ENCODE measurements at places on chromosomes 4 and X. TPM values are rescaled to one million over a fixed set of nuclear protein-coding genes. Genes with fewer than 3 reads are reported as not detected.

DNA sequence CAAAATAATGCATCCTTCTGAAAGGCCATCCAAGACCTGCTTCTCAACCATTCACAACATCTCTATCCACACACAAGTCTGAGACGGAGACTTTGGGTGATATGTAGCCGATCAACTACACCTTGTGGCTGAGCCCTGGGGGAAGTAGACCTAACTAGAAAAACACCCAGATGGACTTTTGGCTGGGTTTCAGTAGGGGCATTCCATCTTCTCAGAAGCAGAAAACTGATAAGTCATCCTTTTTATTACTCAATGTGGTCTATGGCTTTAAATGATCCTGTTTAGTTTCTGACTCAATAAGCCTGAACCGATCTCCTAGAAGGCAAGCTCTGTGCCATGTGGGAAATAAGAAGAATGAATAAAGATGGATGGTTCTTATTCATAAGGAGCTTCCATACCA is 82.5 kb upstream of the AFF2 start:
- no peak for DNase-seq

The GABRQ gene
- 2.6 TPM for polyA plus RNA-seq

The PFKFB1 gene
- 0.81 TPM for polyA plus RNA-seq

- no peak for DNase-seq
Observed at GRCh38 chr4:73744203-73744602, 3.8 kb downstream of the CXCL8 start.

The FRAS1 gene
- not detected for polyA plus RNA-seq

The PPP1R3F gene
- 6.9 TPM for polyA plus RNA-seq

DNA sequence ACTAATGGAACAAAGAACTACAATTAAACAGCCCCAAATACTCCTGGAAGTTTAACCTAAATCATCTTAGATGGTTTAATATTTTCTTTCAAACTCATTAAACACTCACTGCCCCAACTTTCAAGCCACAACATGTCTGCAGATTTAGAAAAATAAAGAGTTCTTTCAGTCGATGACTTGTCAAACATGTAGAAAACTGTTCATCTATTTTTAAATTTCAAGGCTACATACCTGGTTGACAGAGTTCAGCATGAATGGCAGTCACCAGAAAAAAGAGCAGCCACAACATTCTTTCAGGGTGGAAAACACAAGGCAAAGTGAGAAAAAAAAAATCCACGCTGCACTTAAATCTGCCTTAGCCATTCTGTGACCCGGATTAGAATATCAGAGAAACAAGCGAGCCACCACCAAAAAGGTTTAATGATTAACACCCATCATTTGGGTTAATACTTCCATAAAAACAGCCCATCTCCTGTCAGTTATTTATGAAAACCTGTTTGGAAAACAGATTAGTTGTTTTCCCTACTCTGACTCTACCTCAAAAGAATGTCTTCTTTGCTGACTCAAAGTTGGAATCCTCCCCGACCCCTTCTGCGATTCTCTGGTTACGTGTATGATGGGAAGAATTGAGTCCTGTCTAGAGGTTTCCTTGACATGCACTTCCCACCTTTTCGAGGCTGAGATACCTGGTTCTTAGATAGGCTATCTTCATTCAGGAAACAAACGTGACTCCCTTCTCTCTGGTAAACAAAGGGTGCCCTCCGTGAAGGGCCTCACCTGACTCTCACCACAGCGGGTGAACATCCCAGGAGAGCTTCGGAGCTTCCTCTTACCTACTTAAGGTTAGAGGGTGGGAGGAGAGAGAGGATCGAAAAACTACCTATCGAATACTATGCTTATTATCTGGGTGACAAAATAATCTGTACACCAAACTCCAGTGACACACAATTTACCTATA is at the start of gene CLTRN:
Gene CLTRN (minus strand): TSS at position 319 of the 958 bp plus-strand sequence. CDS start 30 bp downstream, at position 289.
- DNase-seq, result no peak

- no peak for DNase-seq
Observed at GRCh38 chr4:183403961-183404360, 40.5 kb upstream of the CDKN2AIP start.

DNA sequence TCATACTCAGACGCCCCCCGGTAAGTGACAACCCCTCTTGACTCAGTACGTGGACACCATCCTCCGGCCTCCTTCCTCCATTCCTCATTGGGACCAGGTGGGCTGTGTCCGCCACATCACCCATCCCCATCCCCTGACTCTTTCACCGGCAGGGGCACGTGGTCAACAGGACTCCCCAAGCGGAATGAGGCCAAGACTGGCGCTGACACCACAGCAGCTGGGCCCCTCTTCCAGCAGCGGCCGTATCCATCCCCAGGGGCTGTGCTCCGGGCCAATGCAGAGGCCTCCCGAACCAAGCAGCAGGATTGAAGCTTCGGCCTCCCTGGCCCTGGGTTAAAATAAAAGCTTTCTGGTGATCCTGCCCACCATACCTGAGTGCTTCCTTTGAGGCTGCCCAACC is 5.0 kb downstream of the PQBP1 start:
- no peak for DNase-seq

- DNase-seq, result no peak
Observed at GRCh38 chrX:122046226-122046625, 998.8 kb downstream of the GLUD2 start.

DNA sequence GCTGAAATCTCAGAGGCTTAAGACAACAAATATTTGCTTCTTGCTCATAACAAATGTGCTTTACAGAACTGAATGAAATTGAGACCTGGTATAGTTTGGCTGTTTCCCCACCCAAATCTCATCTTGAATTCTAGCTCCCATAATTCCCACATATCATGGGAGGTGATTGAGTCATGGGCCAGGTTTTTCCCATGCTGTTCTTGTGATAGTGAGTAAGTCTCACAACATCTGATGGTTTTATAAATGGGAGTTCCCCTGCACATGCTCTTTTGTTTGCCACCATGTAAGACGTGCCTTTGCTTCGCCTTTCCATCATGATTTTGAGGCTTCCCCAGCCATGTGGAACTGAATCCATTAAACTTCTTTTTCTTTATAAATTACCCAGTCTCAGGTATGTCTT is 221.1 kb upstream of the DIPK2B start:
- DNase-seq, result no peak

GRCh38 chr4:124863040-124863545 is 150.6 kb upstream of the ANKRD50 start:
- no peak for DNase-seq

GRCh38 chr4:47662975-47663374 is 174.9 kb downstream of the CORIN start:
- no peak for DNase-seq

DNA sequence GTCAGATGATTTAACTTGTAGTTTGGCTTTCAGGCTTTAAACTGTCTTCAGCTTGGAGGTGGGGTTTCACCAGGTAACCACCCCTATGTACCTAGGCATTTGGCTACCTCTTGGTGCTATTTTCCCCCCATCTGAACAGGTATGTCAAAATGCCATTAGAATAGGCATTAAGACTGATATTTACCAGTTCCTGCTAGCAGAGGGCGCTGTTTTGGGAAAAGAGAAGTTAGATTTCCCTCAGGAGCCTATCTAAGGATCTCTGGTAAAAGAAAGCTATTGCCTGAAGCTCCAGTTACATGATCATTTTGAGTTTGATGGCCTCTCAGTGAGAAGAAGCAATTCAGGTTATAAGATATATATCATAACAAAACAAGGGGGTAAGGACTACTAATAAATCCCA is 879.1 kb downstream of the SH3BGRL start:
- no peak for DNase-seq

The GLRA2 gene
- 0.12 TPM for polyA plus RNA-seq

The ARHGEF9 gene
- polyA plus RNA-seq, result 23.4 TPM

DNA sequence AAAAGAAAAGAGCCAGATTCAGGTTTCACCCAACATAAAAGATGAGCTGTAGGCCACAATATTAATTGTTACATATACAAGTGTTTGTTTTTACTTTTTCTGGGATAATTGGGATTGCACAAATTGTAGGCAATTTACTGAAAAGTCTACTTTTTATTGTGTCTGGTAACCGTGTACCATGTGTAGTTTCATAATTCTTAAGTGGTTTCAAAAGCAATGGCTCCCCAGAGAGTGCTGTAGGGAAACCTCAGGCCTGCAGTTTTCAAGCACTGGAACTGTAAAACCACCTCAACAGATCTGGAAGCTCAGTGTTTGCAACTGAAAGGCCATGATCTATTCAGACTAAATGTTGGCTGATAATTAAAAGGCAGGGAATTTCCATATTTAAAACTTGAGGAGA is 53.9 kb upstream of the MMAA start:
- DNase-seq, result no peak

GRCh38 chrX:150767475-150768131 is 74.4 kb downstream of the MTMR1 start:
- DNase-seq, result no peak

- no peak for DNase-seq
Observed at GRCh38 chrX:110284159-110284558, 33.7 kb downstream of the AMMECR1 start.

- DNase-seq, result no peak
Observed at GRCh38 chrX:134482371-134482770, 22.4 kb downstream of the HPRT1 start.

The SOX3 gene
- polyA plus RNA-seq, result not detected

DNA sequence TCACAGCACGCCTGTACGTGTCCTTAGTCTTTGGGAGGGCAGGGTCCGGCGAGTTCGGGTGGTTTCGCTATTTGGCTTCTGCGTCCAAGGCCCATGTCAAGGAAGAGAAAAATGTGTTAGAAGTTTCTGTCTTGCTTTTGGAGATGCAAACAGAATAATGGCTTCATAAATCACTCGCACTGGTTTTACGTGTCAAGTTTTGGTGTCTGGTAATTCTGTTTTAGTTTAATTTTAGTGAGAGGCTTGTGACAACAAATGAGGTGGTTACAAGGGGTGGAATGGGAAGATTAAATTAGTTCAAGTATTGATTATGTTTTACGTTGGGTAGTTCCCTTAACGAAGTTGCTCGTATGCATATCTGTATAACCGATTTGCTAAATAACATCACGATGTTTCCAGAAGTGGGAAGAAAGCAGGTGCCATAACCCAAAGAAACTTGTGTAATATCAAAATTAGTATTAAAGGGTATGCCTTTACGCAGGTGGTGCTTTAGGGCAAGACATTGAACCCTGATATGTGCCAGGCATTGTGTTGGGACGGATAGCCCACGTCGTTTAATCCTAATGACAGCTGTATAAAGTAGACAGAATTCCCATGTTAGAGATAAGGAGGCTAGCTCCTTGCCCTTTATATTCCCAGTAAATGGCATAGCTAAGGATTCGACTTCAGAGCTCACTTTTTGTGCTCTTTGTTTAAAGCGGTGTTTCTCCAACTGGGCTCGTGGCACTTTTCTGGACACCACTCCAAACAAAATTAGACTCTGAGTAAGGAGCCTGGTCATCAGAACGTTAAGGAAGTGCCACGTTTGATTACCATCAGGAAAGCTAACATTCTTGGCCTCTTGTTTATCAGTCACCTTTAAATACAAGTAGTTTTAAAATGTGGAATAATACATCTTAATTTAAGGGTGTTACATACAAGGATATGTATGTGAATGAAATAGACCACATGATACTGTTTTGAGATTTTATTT is 843 bp downstream of the RPL34 start:
- DNase-seq, result no peak

The TLR1 gene
- polyA plus RNA-seq, result 2.6 TPM

The JADE3 gene
- 4.8 TPM for polyA plus RNA-seq

The BTC gene
- polyA plus RNA-seq, result 2.9 TPM

The SSR4 gene
- 117 TPM for polyA plus RNA-seq

The PHKA1 gene
- 2.9 TPM for polyA plus RNA-seq

- DNase-seq, result no peak
Observed at GRCh38 chrX:64352081-64352480, 43.2 kb downstream of the MTMR8 start.

DNA sequence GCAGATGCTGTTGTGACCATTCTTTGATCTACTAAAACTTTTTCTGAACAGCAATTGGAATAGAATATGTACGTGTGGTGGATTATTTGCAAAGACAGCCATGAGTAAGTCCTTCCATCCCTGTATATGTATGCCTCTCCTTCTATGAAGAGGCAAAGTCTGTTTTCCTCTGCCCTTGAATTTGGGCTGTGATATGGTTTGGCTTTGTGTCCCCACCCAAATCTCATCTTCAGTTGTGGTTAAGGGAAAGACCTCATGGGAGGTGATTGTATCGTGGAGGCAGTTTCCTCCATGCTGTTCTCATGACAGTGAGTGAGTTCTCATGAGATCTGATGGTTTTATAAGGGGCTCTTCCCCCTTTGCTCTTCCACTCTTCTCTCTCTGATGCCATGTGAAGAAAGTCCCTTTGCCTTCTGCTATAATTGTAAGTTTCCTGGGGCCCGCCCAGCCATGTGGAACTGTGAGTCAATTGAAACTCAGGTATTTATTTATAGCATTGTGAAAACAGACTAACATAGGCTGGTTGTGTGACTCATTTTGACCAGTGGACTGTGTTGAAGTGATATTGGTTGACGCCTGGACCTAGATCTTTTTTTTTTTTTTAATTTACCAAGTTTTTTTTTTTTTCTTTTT is 108.3 kb upstream of the CAMK2D start:
- DNase-seq, result no peak

The TMPRSS11A gene
- not detected for polyA plus RNA-seq

- no peak for DNase-seq
Observed at GRCh38 chr4:17447056-17447455, 64.8 kb downstream of the QDPR start.

GRCh38 chr4:116343809-116344208 is 741.6 kb downstream of the TRAM1L1 start:
- no peak for DNase-seq

- peak; percentile 19 for DNase-seq
Observed at GRCh38 chrX:105872941-105873340, 50.6 kb downstream of the NRK start.

The BST1 gene
- 6.4 TPM for polyA plus RNA-seq

- DNase-seq, result no peak
Observed at GRCh38 chr4:160265014-160265413, 1162.1 kb downstream of the RAPGEF2 start.

DNA sequence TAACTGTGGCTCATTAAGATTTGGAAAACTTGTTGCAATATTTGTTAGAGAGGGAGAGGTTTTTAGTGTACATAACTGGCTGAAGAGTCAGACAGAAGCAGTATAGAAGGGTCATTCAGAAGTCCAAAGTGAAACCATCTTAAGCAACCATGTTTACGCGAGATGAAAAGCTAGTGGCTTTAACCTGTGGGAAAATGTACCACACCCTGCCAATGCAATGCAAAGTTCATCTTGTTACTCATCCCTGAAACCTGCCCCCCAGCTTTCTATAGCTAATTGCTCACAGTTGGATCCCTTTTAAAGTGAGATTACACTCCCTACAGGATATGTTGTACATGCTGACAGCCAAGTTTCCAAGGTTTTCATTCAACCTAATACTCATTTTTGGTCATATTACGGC is 96.7 kb upstream of the RAPGEF2 start:
- DNase-seq, result no peak

The TBX22 gene
- not detected for polyA plus RNA-seq

DNA sequence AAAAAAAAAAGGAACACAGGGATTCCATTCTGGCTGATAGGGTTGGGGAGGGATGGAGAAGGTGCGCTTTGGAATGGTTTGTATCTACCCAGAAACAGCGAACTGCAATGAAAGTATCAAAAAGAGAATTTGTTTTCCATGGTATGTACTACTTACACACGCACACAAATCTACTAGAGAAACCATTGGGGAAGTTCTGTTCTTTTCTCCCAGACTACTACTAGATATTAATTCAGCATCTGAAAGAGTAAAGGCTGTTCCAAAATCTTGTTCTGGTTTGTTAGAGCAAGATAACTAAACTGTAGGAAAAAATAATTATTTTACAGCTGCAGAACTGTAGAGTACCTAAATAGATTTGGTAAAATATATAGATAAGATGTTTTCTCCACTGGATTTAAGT is 118.4 kb downstream of the CBR4 start:
- DNase-seq, result no peak

The UPF3B gene
- 11.5 TPM for polyA plus RNA-seq

Data from muscle of arm (tissue), 14 donors.